ENCODE measurements at places on chromosomes 16 and 17.

DNA sequence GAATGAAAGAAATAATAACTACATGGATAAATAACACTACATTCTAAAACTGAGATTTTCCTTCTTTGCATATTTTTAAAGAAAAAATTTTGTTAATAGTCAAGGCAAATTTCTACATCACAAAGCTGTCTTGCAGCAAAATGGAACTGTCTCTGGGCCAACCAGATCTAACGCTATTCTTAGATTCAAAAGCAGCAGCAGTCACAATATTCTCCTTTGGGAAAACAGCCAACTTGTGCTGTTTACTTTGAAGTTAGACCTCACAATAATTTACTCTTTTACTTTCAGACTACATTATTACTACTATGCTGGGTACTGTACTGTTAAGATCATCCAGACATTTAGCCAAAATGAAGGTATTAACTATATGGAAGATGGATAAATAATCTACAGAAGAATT is 189.1 kb downstream of the CEP112 start:
- no peak for DNase-seq

- DNase-seq = no peak
Observed at GRCh38 chr16:85465328-85466303, 147.5 kb upstream of the GSE1 start.

DNA sequence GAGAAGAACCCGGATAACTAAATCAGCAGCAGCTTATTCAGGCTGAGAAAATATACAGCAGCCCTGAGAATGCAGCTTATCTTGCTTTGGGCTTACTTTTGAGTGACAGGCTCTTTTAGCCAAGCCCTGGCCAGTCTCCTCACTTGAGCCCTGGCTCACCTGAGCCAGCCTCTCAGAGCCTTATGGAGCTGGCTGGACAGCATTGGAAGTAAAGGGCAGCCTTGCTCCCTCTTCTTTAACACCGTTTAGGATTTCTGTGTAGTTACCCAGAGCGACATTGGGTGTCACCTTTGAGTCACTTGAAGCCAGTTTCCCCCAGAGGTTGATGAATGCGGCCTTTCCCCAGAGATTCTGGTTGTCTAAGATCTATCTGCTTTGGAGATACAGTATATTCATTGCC is 7.7 kb upstream of the NPIPB2 start:
- DNase-seq = peak; percentile 55

DNA sequence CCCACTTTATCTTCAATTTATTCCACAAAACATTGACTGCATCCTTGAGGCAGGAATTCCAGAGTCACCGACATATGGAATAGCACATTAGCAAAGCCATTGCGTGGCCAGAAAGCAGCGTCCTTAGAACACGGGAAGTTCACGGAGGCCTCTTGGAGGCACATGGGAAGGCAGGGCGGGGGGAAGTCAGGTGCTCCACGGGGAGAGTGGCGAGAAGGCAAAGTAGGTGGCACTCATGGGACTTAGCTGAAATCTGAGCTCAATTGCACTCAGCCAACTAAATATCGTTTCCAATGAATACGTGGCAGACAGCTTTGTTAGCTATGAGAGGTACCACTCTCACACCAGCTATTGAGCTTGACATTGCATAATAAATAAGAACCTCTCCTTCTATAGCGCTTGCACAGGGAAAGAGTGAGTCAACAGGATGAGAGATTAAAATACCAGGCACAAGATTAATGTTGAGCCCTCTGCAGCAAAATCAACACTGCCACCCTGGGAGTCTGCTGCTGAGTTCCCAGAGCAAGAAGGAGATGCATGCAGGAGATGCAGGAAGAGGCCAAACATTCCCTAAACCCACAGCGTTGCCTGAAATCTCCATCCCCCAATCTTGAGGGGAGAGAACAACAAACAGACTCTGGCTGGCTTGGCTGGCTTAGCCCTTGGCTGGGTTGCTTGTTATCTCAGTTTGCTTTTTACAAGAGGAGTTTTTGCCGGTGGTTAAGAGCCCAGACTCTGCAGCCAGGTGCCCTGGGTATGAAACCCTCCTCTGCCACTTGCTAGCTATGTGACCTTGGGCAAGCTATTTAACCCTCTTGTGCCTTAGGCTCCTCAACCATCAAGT is 28.8 kb downstream of the ABCC12 start:
- DNase-seq = peak; percentile 55

GRCh38 chr17:54153423-54153822 is 330.7 kb downstream of the KIF2B start:
- no peak for DNase-seq

DNA sequence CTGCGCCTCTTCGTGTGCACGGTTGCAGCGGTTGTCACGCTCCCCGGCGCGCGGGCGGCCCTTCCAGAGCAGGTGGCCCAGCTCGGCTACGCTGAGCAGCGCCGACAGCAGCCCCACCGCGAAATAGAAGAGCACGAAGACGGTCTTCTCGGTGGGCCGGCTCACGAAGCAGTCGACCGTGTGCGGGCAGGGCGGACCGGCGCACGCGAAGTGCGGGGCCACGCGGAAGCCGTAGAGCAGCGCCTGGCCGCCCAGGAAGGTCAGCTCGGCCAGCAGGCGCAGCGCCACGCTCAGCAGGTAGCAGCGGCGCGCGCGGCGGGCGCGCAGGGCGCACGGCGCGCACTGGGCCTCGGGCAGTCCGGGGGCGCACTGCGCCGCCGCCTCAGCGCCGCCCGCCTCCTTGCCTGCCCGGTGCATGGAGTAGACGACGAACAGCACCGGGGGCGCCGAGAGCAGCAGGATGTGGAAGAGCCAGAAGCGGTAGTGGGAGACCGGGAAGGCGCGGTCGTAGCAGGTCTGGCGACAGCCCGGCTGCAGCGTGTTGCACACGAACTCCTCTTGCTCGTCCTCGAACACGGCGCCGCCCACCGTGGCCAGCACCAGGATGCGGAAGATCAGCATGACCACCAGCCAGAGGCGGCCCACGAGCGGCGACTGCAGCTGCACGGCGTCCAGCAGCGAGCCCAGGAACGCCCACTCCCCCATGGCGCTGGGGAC is 1.3 kb downstream of the GJD3 start:
- DNase-seq = no peak

DNA sequence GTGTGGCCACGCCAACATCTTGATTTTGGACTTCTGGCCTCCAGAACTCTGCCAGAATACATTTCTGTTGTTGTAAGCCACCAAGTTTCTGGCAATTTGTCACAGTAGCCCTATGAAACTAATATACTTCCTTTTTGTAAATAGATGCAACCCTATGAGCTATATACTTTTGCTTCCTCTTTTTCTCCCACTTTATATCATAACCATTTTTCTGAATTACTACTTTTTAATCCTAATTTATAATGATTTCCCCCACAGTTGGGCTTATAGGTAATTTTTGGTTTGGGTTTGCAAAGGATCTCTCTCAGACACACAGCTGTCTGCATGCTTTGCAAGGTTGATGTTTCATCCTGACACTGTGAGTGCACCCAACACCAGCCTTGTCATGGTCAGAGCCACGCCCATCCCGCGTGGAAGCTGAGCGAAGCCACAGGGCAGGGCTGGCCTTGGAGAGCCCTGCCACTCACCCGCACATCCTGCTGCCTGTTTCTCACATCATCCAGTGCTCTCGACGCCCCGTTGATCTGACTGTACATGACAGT is 5.8 kb downstream of the TRIM25 start:
- DNase-seq = no peak

DNA sequence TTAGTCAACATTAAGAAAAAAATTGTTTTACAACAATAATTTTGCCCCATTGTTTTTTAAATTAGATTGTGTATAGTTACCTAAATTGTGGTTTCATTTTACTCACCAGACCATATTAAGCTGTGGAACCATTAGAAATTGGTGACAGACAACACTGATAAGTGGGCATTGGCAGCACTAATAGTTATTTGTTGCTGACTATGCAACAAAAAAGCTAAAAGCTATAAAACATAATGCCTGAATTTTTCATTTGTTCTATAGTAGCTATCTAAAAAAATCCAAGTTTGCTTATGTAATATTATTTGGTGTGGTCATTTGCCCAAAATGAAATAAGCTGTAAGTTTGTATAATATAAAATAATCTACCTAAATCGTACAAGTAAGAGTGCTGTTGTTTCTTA is 13.7 kb upstream of the VWA3A start:
- DNase-seq = no peak

- no peak for DNase-seq
Observed at GRCh38 chr16:35192993-35193392, 1733.6 kb downstream of the TP53TG3F start.

DNA sequence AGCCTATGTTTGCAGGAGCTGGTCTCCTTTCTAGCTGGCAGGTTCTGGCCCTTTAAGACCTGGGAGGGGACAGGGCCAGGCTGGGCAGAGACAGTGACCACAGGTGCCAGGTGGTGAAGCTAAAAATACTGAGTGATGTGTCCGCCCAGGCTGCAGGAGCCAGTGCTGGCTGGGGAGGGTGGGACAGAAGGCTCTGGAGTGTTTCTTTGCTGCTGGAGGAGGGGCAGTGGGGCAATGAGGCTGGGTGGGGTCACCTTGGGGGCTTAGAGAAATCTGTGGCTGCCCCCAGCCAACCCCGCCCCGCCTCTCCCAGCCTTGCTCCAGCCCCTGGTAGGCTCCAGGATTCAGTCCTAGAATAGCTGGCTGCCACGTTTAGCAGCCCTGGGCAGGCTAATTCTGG is 30.4 kb upstream of the SBK1 start:
- DNase-seq = no peak

DNA sequence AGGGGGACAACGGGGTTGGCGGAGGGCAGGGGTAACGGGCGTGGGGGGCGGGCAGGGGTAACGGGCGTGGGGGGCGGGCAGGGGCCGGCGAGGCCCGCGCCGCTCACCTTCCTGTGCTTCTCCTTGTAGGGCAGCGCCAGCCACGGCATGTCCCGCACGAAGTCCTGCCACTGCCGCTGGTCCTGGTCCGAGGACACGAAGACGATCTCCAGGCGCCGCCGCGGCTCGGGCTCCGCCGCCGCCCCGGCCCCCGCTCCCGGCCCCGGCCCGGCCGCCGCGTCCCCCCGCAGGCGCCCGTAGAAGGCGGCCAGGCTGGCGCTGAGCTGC is 401 bp downstream of the NXN start:
- DNase-seq = no peak

GRCh38 chr17:55420067-55420775 is 1.4 kb downstream of the MMD start:
- DNase-seq = no peak

- peak; percentile 90 for DNase-seq
Observed at GRCh38 chr17:82153745-82154375, 55.8 kb upstream of the FASN start.

GRCh38 chr17:49557312-49558024 is 18.2 kb upstream of the NXPH3 start:
- peak; percentile 72 for DNase-seq

DNA sequence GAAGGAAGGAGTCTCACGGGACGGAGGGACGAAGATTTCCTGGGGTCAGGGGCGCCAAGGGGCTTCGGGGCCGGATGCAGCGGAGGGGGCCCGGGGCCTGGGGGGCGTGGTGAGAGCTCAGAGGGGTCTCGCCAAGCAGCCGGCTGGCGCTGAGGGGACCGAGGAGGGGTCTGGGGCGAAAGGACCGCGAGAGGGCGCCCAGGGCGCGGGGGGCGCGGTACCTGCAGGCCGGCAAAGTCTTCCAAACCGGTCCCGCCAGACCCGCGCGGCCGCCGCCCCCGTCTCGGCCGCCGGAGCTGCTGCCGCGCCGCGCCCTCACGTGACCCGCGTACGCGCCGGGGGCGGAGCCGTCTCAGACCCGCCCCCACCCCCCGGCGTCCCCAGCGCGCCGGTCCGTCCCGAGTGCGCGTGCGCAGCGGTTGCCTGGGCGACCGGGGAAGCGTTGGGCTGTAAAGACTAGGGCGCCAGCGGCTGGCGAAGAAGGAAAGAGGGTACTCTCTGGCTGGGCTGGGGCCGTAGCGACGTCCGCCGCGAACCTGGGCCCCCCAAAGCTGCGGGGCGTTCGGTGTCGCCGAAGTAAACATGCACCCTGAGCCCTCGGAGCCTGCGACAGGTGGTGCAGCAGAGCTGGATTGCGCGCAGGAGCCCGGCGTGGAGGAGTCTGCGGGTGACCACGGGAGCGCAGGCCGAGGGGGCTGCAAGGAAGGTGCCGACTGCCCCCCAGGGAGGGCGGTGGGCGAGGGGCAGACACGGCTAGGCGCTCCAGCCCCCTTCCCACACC is at the start of the genes DNAAF1 and HSDL1:
DNAAF1 (plus strand) TSS at position 450 of the 781 bp plus-strand sequence; CDS start at position 583, 133 bp downstream.
HSDL1 (minus strand) TSS at position 319 of the 781 bp plus-strand sequence. CDS start 13,856 bp downstream, outside the sequence.
- peak; percentile 87 for DNase-seq

DNA sequence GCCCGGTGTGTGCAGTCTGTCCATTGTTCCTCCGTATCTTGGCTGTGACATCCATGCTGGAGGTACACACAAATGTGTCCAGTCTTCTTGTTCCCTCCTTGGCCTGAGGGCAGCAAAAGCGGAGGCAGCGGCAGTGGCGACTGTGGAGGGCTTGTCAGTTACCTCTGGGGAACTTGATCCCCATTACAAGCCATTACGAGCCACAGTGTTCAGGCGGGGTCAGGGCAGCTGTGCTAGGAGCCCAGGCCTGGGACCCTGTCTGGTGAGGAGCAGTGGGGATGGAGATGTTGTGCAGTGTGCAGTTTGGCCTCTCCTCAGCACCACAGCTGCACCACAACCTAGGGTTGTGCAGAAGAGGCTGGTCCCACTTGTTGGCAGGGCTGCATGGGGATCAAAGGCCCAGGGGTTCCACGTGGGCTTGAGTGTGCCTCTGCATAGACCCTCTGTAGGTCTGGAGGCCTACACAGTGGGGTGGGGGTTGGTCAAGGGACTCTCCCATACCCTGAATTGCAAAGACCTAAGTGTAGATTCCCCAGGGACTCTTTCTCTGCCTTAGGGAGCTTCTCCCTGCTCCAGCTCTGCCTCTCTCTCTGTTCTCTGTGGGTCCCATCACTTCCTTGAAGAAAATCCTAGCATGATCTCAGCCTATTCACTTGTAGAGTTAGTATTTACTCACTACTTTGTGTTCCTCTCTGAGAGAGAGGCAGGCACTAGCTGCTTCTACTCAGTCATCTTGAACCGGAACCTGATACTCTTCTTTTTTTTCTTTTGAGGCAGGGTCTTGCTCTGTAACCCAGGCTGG is 58.8 kb downstream of the SLFN11 start:
- peak; percentile 13 for DNase-seq

GRCh38 chr17:44602390-44602789 is 45.1 kb downstream of the FZD2 start:
- no peak for DNase-seq

GRCh38 chr17:45302649-45303173 is 14.1 kb downstream of the MAP3K14 start:
- DNase-seq = no peak

- no peak for DNase-seq
Observed at GRCh38 chr17:30805944-30806456, 18.5 kb downstream of the CRLF3 start.

DNA sequence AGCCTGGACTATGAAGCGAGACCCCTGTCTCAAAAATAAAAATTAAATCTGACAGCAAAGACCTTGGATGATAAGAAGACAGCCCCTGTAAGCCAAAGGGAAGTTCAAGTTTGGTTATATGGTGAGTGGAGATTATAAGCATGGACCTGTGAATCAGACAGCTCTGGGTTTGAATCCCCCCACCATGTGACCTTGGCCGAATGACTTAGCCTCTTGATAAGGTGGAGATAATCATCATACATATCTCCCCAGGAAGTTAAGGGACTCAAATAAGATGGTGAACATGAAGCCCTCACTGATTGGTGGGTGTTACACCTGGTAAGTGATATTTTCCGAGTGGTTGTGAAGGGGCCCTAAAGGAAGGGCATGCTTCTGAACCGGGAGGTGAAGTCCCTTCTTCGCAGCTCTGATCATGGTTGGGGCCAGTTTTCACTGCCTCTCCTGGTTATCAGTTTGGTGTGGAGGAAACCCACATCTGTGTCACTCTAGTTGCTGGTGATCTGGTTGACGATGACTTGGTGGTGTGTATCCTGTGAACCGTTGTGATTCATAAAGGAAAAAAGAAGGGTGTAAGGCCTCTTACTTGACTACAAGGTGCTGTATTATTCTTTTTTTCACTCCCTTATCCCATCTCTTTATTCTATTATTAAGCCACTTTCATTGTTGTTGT is 61.7 kb upstream of the CLEC18A start:
- no peak for DNase-seq

Measured in A549 (cell line).